ENCODE measurements at places on chromosomes 16 and 17.

- peak; percentile 23 for DNase-seq
Measured at GRCh38 chr17:41800601-41801373, 11.0 kb downstream of the P3H4 start.

DNA sequence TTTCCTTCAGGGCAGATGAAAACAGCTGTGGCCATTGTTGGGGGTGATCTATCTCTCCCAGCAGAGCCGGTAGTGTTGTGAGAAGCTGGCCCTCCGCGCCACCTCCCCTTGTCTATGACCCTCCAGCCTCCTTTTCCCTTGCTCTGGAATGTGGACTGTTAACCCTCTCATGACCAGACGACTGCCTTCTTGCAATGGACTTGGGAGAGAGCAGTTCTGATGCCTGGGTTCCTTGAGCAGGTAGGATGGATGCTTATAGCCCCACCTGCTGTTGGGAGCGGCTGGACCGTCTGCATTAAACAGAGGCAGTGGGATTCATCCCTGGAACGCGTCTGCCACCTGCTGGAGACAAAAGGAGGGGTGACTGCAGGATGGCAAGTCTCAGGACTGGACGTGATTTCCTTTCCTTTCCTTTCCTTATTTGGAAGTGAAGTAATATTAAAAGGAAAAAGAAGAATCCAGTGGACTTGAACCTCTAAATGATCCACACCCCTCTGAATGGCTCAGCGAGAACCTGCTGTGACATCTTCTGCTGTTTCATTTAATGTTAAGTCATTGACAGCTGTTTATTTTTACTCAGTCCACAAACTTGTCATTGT is 1.8 kb upstream of the SOST start:
- DNase-seq = peak; percentile 83

DNA sequence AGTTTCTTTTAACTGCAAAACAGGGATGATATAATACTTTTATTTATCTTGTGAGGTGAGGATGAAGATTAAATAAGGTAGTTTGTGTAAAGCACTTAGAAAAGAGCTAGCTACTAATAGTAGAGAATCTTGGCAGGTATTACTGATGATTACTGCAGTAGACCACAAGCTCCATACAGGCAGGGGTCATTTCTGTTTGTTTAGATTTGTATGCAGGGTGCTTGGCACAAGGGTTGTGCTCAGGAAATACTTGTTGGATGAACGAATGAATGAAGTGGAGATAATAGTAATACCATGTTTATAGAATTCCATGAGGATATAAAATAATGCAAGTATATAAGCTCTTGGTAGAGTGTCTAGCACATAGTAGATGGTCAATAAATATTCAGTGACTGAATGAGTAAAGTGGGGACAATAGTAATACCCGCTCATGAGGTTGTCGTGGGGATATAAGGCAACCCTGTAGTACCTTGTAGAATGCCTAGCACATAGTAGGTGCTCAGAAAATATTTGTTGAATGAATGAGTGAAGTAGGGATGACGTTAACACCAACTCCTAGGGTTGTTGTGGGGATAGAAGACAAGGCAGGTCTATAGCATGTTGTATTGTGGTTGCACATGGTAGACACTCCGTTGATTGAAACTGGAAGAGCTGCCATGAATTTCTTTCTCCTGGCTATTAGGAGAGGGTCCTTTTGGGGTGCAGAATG is 83.0 kb downstream of the ABCC1 start:
- no peak for DNase-seq

- no peak for DNase-seq
Measured at GRCh38 chr17:42989141-42989540, 8.8 kb downstream of the RUNDC1 start.

DNA sequence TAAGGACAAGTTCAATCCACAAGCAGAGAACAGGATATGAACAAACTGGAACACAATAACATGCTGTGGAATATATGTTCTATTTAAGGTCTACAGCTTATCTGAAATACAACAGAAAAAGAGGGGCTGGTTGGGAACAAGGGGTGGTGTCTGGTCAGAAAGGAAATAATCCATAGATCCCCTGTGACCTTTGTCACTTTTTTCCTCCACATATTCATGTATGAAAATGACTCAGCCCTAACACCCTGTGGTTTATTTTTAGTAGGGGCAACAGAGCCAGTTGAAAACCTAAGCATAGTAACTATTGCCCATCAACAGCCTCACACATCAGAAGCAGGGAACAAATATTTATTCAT is 12.3 kb upstream of the SPAG9 start:
- no peak for DNase-seq

DNA sequence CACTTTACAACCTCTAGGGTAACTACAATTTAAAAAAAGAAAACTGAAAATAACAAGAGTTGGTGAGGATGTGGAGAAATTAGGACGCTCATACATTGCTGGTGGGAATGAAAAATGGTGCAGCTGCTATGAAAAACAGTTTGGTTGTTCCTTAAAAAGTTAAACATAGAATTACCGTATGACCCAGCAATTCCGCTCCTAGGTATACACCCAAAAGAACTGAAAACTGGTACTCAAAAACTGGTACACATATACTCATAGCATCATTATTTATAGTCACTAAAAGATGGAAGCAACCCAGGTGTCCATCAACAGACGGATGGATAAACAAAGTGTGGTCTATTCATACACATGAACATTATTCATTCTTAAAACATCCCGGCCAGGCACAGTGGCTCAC is 42.9 kb upstream of the DNAH17 start:
- no peak for DNase-seq

Data from CD4-positive, alpha-beta T cell treated with Interleukin-15 for 1 hour (primary cell).